ENCODE measurements at places on chromosomes 13 and 19.

DNA sequence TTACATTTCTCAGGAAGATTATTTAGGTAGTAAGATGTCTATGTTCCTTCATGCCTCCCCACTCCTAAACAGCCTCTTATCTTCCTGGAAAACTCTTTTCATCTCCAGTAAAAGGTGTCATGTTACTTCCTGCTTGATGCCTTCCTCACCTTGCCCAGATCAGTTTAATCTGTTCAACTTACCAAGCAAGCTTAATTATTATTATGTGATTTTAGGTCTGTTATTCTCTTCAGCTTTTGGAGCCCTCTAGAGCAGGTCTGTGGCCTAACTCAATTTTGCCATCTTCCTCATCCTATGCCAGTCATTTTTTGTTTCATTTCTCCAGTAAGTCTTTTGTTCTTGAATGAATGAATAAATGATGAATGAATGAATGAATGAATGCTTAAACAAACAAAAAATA is 528.4 kb downstream of the DCT start:
- DNase-seq: no peak

GRCh38 chr19:56272161-56272798 is at the start of gene EDDM13:
Gene EDDM13 (plus strand): TSS chr19:56272748. CDS start chr19:56272835, 87 bp downstream.
- DNase-seq: no peak

DNA sequence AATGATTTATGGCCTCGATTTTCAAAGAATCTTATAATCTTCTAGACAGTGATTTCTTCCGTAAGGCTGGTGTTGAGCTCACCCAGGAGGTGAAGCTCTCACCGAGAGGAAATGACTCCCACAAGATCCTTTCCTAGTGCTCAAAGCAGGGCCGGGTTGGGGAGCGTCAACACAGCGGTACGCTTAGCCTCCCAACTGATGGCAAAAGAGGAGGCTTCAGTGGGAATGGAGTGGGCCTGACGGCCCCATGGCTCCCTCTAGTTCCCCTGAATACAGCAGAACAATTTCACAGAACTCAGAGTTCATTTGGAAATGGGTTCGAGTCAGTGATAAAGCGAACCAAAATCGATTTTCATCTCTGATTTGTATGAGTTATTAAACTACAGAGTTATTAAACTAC is 449.5 kb downstream of the KLF12 start:
- no peak for DNase-seq

DNA sequence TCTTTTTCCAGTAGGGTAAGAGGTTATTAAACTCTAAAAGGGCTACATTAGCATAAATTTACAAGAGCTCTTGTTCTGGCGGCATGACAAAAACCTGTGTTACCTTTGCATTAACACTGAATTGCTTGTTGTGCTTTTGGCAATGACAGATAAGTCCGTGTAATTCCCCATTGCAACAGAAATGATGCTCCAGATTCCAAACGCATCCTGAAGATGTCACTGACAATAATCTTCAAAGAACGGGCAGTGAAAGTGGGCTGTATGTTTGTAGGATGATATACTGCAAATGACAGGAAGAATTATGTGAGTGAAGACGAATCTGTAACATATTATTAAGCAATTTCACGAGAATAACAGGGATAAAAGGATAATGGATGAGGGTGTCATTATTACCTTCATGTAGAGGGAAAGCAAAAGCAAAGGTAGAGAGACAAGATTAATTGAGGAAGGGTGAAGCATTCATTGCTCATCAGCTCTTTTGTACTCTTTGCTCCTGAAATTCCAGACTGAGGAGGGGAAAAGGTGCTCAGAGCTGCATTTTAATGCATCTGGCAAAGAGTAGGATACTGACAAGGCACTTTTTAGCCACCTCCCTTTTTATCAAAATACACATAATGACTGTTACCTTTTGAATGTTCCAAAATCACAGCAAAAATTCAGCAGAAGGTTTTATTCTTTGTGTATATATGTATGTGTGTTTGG is 38.5 kb upstream of the MAB21L1 start:
- no peak for DNase-seq

- DNase-seq: no peak
These were observed 122.7 kb downstream of the AKAP11 start for GRCh38 chr13:42394711-42395085.

- DNase-seq: no peak
These were observed 19.6 kb downstream of the AP2A1 start for GRCh38 chr19:49786376-49786820.

- DNase-seq: no peak
These were observed 31.3 kb upstream of the RGCC start for GRCh38 chr13:41426047-41426446.

DNA sequence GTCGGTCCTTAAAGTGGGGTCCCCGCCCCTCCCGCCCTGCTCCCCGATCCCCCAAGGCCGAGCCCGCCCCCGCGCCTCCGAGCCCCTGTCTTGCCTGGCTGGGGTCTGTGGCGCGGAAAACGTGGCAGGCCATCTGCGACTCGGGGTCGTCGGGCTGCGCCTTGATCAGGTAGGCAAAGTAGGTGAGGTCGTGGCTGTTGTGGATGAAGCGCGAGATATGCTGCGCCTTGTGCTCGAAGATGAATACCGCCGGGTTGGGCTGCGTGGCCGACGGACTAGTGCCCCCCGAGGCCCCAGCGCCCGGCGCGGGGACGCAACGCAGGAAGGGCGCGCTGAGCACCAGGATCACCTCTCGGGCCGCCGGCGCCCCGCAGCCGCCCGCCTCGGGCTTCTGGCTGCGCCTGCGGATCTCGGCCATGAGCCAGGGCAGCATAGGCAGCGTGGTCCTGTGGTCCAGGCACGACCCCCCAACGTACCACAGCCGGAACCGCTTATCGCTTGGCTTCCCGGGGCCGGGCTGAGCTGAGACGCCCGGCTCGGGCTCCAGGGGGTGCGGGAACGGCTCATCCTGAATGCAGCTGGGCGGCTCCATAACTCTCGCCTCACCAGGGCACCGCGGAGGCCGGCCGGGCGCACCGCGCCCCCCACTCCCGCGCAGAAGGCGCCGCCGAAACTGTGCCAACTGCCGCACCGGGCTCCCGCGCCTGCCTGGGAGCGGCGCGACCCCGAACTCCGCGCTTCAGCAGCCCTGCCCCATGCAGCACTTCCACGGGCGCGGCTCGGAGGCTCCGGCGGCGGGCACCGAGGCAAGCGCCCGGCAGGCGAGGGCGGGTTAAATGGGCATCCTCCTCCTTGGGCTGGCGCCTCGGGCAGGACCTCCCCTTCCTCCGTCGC is 546 bp downstream of the TBC1D4 start:
- peak; percentile 40 for DNase-seq

DNA sequence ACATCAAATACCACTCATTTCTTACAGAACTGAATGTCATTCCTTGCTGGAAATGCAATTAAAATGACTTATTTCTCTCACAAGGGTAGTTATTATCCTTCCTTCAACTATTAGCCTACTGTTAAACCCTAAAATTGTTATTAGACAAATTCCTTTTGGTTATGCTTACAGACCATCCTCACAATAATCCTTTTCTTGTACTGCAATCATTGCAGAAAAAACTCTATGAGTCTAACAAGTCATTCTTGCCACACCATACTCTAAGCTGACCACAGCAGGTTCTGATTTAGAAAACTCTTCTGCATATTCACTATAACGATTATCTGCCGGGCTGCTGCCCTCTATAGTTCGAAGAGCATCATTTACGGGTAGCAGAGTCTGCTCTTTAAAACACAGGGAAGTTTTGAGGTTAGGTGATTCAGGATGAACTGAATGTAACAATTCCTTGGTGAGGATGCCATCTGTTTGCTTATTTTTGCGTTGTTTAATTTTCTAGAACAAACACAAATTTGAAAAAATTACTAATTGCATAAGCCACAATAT is 38.2 kb downstream of the MTMR6 start:
- no peak for DNase-seq

DNA sequence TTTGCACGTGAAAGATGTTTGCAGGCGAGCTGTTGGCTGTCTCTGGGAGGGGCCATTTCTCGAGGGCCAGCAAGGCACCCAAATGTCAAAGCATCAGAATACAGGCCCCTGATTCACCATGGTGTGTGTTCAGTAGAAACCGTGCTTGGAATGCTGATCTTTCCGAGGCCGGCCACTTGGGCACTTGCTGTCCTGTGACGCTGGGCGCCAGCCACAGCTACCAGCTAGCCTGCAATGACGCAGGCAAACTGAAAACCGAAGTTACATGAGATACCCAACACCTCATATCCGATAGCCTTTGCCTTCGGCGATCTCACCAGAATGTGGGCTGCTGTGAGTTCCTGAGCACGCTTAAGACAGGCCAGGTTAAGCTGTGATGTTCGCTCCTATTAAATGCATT is 12.0 kb downstream of the THOP1 start:
- no peak for DNase-seq

- no peak for DNase-seq
These were observed 39.5 kb downstream of the DHRS12 start for GRCh38 chr13:51764184-51765141.

DNA sequence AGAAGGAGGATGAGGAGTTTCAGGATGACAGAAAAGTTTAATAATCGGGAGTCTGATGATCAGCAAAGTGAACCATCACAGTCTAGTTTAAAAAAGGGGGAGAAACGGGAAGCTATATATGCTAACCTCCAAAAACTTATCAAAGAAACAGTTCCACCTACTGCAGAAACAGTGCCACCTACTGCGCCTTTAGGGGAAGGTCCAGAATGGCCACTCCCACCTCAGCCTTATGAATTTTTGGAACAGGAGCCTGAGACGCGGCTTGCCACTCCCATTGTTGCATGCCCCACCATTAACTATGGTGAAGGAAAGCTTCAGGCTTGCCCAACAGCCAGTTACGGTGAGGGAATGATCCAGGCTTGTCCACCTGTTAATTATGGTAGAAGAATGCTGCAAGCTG is 929.0 kb downstream of the SLITRK6 start:
- no peak for DNase-seq

- DNase-seq: peak; percentile 14
These were observed 34.9 kb upstream of the TPM4 start for GRCh38 chr19:16041299-16041990.

DNA sequence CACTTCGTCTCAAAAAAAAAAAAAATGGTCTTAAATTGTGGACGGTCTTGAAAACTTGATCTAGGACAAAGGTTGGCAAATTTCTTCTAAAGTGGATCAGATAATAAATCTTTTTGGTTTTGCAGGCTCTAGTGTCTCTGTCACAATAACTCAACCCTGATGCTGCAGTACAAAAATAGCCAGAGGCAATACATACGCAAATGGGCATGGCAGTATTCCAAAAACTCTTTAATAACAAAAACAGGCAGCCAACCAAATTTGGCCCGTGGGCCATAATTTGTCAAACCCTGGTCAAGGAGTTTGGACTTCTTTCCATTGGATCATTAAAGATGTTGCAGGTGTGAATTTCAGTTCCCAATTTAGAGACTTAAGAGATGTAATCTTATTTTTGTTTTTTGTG is 93.5 kb upstream of the MRI1 start:
- no peak for DNase-seq

Measured in KG1 (cell line).